Muscle of leg (tissue), 16 donors: ENCODE measurements at places on chromosomes 12 and 14. TPM values are rescaled to one million over a fixed set of nuclear protein-coding genes. Genes with fewer than 3 reads are reported as not detected.

DNA sequence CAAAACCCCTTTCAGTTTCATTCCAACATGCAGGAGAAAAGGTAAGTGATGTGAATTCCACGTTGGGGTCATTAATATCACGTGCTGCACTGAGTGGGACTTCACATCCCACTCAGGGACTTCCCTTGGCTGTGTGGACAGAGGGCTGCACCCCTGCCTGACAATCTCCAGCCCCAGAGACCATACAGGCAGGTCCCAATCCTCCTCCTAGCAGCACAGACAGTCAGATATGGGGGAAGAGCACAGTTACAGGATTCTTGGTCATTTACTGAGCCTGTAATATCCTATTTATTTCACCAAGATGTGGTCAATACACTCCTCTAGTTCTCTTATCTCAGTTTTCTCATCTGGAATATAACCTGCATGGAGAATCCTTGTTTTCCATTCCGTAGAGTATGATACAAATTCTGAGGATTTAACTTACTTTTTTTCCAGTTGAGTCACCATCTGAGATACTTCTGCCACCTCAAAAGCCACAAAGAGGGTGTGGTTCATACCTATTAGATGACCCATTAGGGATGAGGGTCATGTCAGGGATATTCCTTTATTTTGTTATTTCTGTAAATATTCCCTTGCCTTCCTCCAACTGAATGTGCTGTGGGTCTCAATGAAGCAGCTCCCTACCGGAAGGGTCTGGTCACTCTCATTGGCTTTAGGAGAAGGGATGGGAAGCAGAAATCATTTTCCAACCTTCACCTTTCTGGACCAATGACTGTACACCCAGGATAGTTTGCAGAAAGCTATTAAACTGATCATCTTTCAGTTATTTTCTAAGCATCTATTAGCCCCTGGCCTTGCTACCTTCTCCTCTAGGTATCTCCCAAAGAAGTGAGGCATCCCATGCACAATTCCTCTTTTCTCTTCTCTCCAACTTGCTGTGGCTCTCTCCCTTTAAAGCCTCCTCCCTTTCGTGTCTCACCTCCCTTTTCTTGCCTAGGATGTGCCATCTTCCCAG lies 43.0 kb upstream of the NTF3 start:
- H3K4me1 ChIP-seq, result no peaks in the 10 kb centered on the region
- no peak overlapping the region for H3K4me3 ChIP-seq
- H3K27me3 ChIP-seq, result no peaks in the 10 kb centered on the region

Gene PDE3A
- 11.0 TPM for polyA plus RNA-seq

DNA sequence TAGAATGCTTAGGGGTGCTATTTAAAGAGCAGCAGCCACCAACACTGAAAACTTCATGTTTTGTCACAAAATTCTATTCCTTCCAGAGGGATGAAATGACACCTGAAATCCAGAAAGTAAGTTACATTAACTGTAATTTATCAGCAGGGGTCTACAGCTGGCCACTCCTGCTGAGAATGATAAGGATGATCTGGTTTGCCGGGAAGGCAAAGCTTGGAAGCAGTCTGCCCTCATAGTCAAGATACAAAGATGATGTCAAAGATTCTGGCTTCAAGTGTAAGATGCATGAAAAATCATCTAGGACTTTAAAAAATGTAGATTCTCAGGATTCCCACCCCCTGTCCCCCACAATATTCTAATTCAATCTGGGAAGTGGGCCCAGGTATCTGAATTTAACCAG lies 58.4 kb downstream of the DCAF5 start:
- peaks cover 33% of the 10 kb centered on the region for H3K36me3 ChIP-seq
- no peak for DNase-seq
- H3K27me3 ChIP-seq, result no peaks in the 10 kb centered on the region

- H3K4me3 ChIP-seq, result no peak overlapping the region
- peaks cover 10% of the 10 kb centered on the region for H3K4me1 ChIP-seq
- no peak overlapping the region for H3K27ac ChIP-seq
- peaks cover 51% of the 10 kb centered on the region for H3K27me3 ChIP-seq
- H3K36me3 ChIP-seq, result no peaks in the 10 kb centered on the region
Observed at GRCh38 chr12:2032506-2032905, 20.3 kb upstream of the CACNA1C start.

Gene NT5DC3
- polyA plus RNA-seq, result 4.8 TPM

GRCh38 chr12:21583587-21583986 lies 21.1 kb downstream of the GYS2 start:
- H3K4me3 ChIP-seq, result no peak overlapping the region
- H3K27me3 ChIP-seq, result no peaks in the 10 kb centered on the region
- H3K36me3 ChIP-seq, result no peaks in the 10 kb centered on the region
- H3K4me1 ChIP-seq, result no peaks in the 10 kb centered on the region
- no peak for DNase-seq

DNA sequence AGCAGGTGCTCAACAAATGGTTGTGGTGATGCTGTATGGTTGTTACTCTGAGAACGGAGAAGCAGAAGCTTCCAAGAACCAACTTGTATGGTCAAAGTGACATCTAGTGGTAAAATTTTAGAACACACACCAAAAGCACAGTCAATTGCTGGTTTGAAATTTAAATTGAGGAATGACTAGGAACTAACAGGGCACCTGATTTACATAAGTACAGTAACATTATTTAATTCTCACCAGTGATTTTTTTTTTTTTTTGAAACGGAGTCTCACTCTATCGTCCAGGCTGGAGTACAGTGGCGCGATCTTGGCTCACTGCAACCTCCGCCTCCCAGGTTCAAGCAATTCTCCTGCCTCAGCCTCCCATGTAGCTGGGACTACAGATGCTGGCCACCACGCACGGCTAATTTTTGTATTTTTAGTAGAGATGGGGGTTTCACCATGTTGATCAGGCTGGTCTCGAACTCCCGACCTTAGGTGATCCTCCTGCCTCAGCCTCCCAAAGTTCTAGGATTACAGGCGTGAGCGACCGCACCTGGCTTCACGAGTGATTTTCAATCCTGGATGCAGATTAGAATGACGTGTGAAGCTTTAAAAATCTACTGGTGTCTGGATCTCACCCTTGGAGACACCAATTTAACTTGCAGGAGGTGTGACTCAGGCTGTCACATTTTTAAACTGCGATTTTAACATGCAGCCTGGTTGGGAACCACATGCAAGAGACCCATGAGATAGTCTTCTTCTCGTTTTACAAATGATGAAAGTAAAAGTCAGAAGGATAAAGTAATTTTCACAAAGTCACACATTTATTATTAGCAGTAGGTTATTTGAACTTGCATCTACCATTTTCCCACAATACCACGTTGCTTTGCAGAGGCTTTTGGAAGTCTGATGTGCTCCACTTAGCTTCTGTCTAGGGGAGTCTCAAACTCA lies 14.1 kb upstream of the NUMB start:
- DNase-seq, result peak; percentile 86
- H3K27ac ChIP-seq, result no peak overlapping the region
- H3K4me1 ChIP-seq, result no peaks in the 10 kb centered on the region
- no peak overlapping the region for H3K4me3 ChIP-seq
- H3K27me3 ChIP-seq, result peaks cover 2% of the 10 kb centered on the region
- H3K36me3 ChIP-seq, result no peaks in the 10 kb centered on the region

GRCh38 chr14:47665337-47666134 lies 9.9 kb downstream of the MDGA2 start:
- no peak overlapping the region for H3K4me3 ChIP-seq
- H3K27ac ChIP-seq, result no peak overlapping the region
- no peak for DNase-seq
- no peaks in the 10 kb centered on the region for H3K27me3 ChIP-seq
- H3K4me1 ChIP-seq, result no peaks in the 10 kb centered on the region

- no peak overlapping the region for H3K27ac ChIP-seq
- no peak overlapping the region for H3K4me3 ChIP-seq
- no peak for DNase-seq
- peaks cover 3% of the 10 kb centered on the region for H3K4me1 ChIP-seq
Observed at GRCh38 chr12:126537961-126538530, 1472.8 kb downstream of the AACS start.

- H3K36me3 ChIP-seq, result peaks cover 4% of the 10 kb centered on the region
- peak overlapping the region; percentile 10 for H3K27ac ChIP-seq
- DNase-seq, result no peak
- no peaks in the 10 kb centered on the region for H3K27me3 ChIP-seq
Observed at GRCh38 chr12:13200841-13201240, 4.3 kb downstream of the EMP1 start.

Gene KCNA5
- polyA plus RNA-seq, result 4.3 TPM

GRCh38 chr14:85528080-85528896 lies 1.7 kb upstream of the FLRT2 start:
- no peaks in the 10 kb centered on the region for H3K36me3 ChIP-seq
- peak; percentile 96 for DNase-seq
- H3K4me1 ChIP-seq, result peaks cover 9% of the 10 kb centered on the region
- peak overlapping the region; percentile 97 for H3K27ac ChIP-seq

DNA sequence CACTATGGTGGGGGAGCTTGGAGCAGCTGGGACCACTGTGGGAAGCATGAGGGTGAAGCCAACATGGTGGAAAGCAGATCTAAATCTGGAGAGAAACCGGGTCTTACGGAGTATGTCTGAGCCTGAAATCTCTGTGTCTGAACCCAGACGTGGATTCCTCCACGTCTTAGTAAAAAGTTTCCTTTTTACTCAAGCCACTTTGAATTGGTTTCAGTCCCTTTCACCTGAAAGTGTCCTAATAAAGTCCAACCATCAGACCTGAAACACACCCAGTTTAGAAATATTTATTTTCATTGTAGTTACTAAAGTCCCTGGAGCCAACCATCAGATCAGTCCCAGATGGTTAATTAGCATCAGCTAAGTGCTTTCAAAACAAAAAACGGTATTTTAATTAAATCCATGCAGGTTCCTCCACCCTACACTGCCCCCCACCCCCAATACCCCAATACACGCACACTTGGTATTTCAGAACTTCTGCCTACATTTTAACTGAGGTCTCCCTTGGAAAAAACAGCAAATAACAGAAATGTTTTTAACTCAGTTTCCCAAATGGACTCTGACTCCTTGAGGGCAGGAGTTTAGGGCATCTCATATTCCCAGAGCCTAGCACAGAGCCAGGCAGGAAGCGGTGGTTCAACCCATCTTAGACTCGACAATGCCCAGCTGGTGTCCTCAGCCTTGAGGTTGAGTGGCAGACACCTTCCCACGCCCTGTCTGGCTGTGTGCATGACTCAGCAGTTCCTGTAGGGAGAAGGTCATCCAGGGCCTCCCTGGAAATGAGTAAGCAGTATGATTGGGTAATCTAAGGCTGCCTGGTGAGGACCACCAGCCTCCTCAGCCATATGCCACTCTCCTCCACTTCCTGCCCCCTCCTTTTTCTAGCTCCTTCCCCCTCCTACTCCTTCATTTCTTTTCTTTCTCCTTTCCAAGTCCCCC lies 175.8 kb downstream of the TTC8 start:
- H3K4me3 ChIP-seq, result no peak overlapping the region
- H3K36me3 ChIP-seq, result no peaks in the 10 kb centered on the region
- H3K27ac ChIP-seq, result no peak overlapping the region
- H3K4me1 ChIP-seq, result no peaks in the 10 kb centered on the region

GRCh38 chr12:10941369-10941768 lies 2.3 kb upstream of the TAS2R14 start:
- no peak overlapping the region for H3K4me3 ChIP-seq
- no peaks in the 10 kb centered on the region for H3K27me3 ChIP-seq
- no peak overlapping the region for H3K27ac ChIP-seq
- H3K36me3 ChIP-seq, result no peaks in the 10 kb centered on the region
- no peak for DNase-seq

- no peaks in the 10 kb centered on the region for H3K27me3 ChIP-seq
- DNase-seq, result no peak
- H3K4me1 ChIP-seq, result no peaks in the 10 kb centered on the region
- no peaks in the 10 kb centered on the region for H3K36me3 ChIP-seq
Observed at GRCh38 chr12:129381715-129382114, 522.1 kb downstream of the TMEM132D start.

Gene ADCK1
- polyA plus RNA-seq, result 3.9 TPM

- peak overlapping the region; percentile 52 for H3K27ac ChIP-seq
- no peaks in the 10 kb centered on the region for H3K27me3 ChIP-seq
- no peak for DNase-seq
- H3K36me3 ChIP-seq, result peaks cover 8% of the 10 kb centered on the region
Observed at GRCh38 chr12:96241431-96241830, 47.3 kb downstream of the ELK3 start.

GRCh38 chr12:17084831-17085230 lies 478.9 kb upstream of the LMO3 start:
- no peak overlapping the region for H3K4me3 ChIP-seq
- no peaks in the 10 kb centered on the region for H3K36me3 ChIP-seq
- H3K4me1 ChIP-seq, result no peaks in the 10 kb centered on the region

- no peak for DNase-seq
- H3K4me1 ChIP-seq, result no peaks in the 10 kb centered on the region
Observed at GRCh38 chr12:39627914-39628313, 8.3 kb upstream of the ABCD2 start.

- no peak overlapping the region for H3K27ac ChIP-seq
- H3K4me3 ChIP-seq, result no peak overlapping the region
- no peak for DNase-seq
- H3K36me3 ChIP-seq, result no peaks in the 10 kb centered on the region
Observed at GRCh38 chr14:22468830-22469229, 120.2 kb downstream of the DAD1 start.

GRCh38 chr12:32920506-32921085 lies 24.0 kb upstream of the PKP2 start:
- no peak overlapping the region for H3K27ac ChIP-seq
- H3K27me3 ChIP-seq, result no peaks in the 10 kb centered on the region
- no peaks in the 10 kb centered on the region for H3K36me3 ChIP-seq
- DNase-seq, result no peak
- H3K4me3 ChIP-seq, result no peak overlapping the region
- H3K4me1 ChIP-seq, result no peaks in the 10 kb centered on the region

GRCh38 chr12:81105687-81106086 lies 27.8 kb downstream of the ACSS3 start:
- no peak overlapping the region for H3K4me3 ChIP-seq
- no peaks in the 10 kb centered on the region for H3K27me3 ChIP-seq
- no peak overlapping the region for H3K27ac ChIP-seq
- no peak for DNase-seq
- H3K36me3 ChIP-seq, result peaks cover 3% of the 10 kb centered on the region

DNA sequence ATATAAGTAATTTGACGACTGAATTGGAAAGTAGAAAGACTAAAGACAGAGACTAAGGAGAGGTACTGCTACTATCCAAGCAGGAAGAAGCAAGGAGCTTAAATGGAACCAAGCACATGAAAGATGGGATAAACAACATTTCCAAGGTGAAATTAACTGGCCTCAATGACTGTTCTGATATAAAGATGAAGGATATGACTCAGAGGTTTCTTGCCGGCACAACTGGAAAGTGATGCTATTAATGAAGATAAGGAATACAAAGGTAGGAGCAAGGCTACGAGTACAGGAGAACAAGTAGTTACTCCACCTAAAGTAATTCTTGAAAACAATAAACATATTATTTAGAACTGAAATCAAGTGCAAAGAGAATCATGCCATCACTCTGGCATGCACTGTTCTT lies 6.4 kb downstream of the SNX6 start:
- H3K27ac ChIP-seq, result no peak overlapping the region
- no peaks in the 10 kb centered on the region for H3K4me1 ChIP-seq
- DNase-seq, result no peak
- H3K4me3 ChIP-seq, result no peak overlapping the region

GRCh38 chr12:99418379-99418778 lies 229.2 kb upstream of the GARIN6 start:
- no peak overlapping the region for H3K4me3 ChIP-seq
- no peaks in the 10 kb centered on the region for H3K36me3 ChIP-seq
- DNase-seq, result no peak
- H3K27ac ChIP-seq, result no peak overlapping the region
